Activated CD4-positive, alpha-beta T cell treated with anti-CD3 and anti-CD28 coated beads, Interleukin-2, amount 50 U/mL, for 24 hours (primary cell): ENCODE measurements at places on chromosomes 7 and 10.

GRCh38 chr10:133060466-133060865 lies 27.3 kb upstream of the ADGRA1 start:
- no peak for DNase-seq

- DNase-seq = no peak
Measured at GRCh38 chr7:138008588-138009349, 6.9 kb upstream of the CREB3L2 start.

GRCh38 chr10:133161486-133162109 lies 1.6 kb downstream of the KNDC1 start:
- DNase-seq = no peak

DNA sequence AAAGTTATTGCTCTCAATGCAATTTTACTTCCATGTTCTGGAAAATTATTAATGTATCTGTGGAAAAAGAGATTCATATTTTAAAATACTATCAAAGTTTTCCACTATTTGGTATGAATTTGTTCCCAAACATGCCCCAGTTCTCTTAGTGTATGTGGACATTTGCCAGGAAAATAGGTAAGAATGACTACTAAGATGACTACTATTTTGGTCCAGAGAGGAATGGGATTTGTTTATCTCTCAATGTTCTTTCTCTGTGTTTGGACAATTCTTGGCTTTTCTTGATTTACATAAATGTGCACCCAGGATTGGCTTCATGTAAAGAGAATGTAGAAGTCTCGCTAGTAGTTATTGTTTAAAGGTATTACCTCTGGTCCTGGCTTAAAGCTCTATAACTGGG lies 60.3 kb upstream of the POT1 start:
- DNase-seq = no peak

GRCh38 chr10:113322843-113323242 lies 230.0 kb upstream of the HABP2 start:
- DNase-seq = no peak

DNA sequence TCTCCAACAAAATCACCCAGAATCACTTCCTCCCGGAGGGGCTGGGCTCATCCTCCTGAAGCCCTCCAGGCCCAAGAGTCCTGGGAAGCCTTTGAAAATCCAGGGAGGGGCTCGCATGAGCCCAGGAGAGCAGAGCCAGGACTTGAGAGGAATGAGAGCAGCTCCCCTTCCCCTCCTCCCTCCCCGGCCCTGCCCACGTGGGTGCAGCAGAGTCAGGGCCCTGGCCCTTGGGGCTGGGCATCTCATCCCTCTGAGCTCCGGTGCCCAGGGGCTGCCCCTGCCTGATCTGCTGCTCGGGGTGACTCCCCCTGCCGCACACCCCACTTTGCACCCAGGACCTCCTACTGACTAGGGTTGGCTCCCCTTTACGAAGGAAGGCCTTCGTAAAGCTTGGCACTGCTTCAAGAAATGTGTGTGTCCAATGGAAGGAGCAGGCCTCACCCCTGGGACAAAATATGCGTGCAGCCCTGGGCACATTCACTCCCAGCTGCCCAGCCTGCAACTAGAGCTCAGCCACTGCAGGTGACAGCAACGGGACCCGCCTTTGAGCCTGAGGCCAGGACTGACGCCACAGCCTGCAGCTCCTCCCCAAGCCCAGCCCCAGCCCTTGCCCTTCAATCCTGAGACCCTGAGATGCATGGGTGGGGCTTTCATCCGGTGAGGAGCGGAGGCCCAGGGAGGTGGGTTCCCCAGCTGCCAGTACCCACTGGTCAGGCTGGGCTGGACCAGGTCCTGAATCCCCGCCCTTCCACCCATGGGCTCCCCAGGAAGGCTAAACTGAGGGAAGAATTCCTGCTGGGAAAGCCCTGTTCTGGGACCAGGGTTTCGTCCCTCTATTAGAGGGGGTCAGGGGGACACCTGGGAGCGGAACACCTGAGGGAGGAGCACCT lies 21.8 kb downstream of the PWWP2B start:
- DNase-seq = no peak

GRCh38 chr7:30231271-30231670 lies 53.1 kb upstream of the ZNRF2 start:
- DNase-seq = no peak

DNA sequence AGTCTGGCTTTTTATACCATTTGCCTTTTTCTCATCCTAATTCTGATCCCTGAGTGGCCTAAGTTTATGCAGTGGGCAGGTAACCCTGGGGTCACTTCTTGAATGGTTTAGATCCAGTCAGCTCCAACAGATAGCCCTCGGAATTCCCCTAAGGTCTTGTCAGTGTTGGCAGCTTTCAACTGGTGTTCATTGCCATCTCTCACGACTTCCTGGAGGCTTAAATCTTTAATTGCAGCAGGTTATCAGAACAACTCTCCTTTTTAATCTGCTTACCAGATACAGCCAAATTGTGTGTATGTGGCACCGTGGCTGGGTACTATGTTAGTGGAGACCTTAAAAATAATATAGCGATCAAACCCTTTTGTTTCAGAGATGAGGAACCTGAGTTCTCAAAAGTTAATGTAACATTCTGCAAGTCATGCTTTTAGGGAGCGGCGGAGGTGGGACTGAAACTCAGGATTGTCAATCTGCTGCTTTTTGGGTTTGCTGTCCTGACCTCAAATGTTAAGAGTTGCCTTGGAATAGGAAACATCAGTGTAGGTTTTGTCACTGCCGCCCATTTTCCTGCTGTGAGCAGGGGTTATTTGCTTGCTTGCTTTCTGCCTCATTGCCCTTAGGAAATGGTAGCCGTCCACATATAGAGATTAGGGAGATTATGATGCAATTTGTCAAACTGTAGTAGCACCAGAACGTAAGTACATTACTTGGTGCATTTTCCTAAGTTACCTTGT lies 818 bp downstream of the DLD start:
- no peak for DNase-seq

DNA sequence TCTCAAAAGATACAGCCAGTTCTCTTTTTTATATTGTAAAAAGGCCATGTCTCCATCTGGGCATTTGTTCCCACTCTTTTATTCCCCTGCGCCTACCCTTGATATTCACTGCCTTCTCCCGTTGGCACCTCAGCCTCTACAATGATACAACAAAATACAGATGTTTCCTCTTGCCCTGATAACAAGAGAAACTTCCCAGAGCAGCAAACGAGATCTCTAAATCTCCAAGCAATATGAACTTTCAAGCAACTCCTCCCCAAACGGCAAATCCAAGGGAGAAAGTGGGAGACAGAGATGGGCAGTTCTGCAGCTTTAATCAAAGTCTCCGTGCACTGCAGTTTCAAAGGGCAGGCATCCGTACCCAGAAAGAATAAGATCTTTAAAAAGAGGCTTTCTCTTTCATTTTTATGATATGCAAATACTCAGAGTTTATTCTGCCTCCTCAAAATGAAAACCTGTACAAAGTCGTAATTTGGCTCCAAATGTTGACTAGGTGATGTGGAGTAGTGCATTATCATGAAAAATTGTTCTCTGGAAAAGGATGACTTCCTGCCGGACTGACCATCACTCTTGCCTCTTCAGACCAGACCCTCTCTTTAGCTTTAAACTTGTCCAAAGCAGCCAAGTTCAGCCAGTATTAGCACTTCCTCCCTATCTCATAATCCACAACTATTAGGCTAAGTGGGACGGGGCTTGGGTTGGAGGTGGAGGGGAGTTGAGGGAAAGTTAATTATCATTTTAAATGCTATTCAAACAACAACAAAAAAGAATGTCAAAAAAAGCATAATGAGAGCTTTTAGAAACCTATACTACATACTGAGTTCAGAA lies 682 bp downstream of the HGF start:
- no peak for DNase-seq

DNA sequence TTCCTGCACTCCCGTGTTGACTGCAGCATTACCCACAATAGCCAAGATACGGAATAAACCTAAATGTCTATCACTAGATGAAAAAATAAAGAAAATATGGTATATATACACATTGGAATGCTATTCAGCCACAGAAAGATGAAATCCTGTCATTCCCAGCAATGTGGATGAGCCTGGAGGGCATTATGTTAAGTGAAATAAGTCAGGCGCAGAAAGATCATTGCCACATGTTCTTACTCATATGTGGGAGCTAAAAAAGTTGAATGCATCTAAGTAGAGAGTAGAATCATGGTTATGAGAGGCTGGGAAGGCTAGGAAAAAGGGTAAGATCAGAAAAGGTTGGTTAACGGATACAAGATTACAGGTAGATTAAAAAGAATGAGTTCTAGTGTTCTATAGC lies 219.1 kb upstream of the MKI67 start:
- DNase-seq = no peak
